Ecto neural progenitor cell (in vitro differentiated cells): ENCODE measurements at places on chromosomes 2 and 18.

GRCh38 chr2:68925295-68925896 lies 27.3 kb downstream of the GKN2 start:
- no peak for DNase-seq

DNA sequence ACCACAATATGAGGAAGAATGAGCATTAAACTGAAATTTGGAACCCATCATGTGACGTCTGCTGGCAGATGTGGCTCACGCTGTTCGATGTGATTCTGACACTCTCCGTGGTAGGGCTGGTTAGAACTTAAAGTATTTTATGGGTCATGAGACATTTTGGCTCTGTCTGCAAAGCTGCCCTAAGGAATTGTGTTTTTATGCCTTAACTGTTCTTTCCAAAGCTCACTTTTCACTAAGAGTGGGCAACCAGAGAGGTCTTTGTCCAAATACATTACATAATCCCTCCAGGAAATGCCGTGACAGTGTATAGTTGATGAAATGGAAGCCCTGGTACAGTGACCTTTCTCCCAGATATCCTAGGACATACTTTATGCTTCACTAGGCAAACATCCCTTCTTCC lies 119.1 kb downstream of the AQP4 start:
- DNase-seq = no peak

DNA sequence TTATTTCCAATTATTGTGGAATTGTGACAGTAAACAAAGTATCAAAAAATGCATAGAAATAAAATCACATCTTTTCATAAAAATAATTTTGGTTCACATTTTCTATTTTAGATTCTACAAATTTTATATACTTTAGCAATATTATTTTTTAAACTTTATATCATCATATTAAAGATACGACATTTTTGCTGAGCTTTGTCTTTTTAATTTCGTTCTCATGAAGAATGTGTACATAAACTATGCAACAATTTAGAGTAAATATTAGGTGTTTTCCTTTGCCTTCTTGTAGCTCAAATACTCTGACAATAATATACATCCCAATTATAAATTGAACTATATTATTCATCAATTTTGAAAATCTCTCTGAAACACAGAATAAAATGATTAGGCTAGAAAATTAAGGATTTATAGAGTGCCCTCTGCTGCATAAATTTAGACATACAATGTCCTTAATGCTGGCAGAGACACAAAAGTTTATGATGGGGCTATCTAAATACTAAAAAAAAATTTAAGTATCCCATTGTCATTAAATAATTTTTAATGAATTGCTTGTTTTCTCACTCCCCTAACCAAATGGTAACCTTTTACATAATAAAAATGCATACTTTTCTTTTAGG lies 45.7 kb downstream of the CCDC102B start:
- DNase-seq = no peak

GRCh38 chr2:12828980-12829379 lies 112.2 kb downstream of the TRIB2 start:
- no peak for DNase-seq

- DNase-seq = no peak
These were observed 264.3 kb upstream of the RASGRP3 start for GRCh38 chr2:33212151-33212550.

DNA sequence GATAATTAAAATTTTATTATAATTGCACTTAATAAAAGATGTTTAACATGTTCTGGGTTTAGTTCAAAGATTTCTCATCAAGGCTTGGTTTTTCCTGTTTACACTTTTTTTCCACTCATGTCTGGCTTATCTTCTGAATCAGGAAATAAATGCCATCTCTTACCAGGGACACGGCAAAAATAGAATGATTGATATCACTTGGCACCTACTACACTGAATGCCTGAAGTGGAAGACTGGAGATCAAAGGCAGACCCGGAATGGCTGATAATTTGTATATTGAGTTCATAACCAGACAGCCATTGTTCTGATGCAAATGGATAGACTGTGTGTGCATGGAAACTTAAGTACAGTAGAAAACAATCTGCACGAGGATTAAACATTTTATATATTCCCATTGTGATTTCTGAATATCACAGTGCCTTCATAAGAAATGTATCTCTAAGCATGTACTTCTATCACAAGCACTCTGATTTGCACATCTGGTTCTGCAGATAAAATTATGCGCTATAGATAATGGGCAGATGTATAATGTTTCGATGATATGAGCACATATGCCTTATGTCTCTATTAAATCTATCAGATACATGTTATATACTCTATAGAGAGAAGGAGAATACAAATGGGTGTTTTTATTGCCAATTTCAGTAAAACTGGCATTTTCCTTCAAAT lies 304.8 kb downstream of the RND3 start:
- no peak for DNase-seq
